Ovary (tissue), 10 donors: ENCODE measurements at places on chromosomes 3 and 15. TPM values are rescaled to one million over a fixed set of nuclear protein-coding genes. Genes with fewer than 3 reads are reported as not detected.

DNA sequence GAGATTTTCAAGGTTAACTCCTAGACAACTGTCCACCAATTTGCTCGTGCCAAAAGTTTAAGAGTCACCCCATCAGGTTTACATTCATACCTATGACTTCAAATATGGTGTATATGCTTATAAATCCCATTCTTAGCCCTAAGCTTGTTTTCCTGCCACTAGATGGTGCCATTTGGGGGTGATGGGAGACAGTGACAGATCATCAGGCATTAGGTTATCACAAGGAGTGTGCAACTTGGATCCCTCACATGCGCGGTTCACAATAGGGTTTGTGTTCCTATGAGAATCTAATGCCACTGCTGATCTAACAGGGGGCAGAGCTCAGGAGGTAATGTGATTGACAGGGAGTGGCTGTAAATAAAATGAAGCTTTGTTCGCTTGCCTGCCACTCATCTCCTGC is 182.7 kb downstream of the CNTN6 start:
- no peak overlapping the region for H3K27ac ChIP-seq
- no peaks in the 10 kb centered on the region for H3K4me1 ChIP-seq
- H3K4me3 ChIP-seq = no peak overlapping the region
- no peaks in the 10 kb centered on the region for H3K27me3 ChIP-seq

DNA sequence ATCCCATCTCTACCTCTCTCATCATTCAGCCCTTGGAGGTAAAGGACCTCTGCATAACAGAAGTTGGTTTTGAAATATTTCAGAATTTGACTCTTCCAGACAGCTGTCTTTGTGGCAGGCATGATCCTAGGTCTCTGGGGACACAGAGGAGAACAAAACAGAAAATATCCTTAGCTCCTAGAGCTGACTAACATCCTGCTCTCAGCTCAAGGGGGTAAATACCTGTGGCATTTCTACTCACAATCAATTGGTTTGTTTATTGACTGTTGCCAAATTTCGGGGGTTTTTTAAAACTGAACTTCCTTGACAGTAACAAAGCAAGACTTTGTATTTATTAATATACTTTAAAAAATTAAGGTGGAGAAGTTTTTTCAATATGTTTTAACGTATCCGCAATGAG is 78.8 kb downstream of the EOMES start:
- no peaks in the 10 kb centered on the region for H3K4me1 ChIP-seq
- no peak overlapping the region for H3K27ac ChIP-seq
- no peak overlapping the region for H3K4me3 ChIP-seq
- no peak for DNase-seq

DNA sequence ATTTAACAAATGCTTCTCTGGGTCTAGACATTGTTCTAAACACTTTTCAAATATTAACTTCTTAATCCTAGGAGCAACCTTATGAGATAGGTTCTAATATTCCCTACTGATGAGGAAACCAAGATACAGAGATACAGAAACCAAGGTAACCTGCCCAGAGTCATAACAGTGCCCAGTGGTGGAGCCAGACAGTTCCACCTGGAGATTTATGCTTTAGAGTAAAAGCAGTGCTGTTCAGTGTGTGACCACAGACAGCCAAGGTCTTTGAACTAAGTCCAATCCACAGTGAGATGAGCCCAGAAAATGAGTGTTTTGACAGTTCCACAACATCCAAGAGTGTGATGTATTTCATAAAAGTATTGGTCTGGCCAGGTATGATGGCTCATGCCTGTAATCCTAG is 105.2 kb upstream of the UMPS start:
- H3K27ac ChIP-seq = no peak overlapping the region
- H3K4me1 ChIP-seq = peaks cover 3% of the 10 kb centered on the region
- no peak overlapping the region for H3K4me3 ChIP-seq

DNA sequence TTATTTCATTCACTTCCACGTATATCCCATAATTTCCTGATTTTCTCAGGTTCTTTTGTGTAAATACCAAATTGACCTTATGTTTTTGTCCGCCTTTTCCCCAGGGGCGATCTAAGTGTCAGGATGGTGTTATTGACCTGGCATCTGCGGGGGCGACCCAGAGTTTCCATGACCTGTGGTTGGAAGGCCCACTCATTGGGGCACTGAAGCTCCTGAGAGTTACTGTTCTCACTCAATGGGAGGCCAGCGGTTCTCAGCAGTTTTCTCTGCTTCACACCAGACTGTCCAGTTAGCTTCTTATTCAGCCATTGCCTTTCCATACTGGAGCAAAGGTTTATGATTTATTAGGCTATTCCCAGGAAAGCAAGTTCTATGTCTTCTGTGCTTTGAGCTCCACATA is 53.3 kb downstream of the B3GALNT1 start:
- no peaks in the 10 kb centered on the region for H3K4me1 ChIP-seq
- no peak for DNase-seq
- no peak overlapping the region for H3K27ac ChIP-seq
- H3K27me3 ChIP-seq = no peaks in the 10 kb centered on the region

GRCh38 chr15:36883713-36884517 is 216.4 kb downstream of the MEIS2 start:
- H3K36me3 ChIP-seq = no peaks in the 10 kb centered on the region
- no peaks in the 10 kb centered on the region for H3K27me3 ChIP-seq
- H3K27ac ChIP-seq = no peak overlapping the region
- DNase-seq = peak; percentile 94

- no peak overlapping the region for H3K4me3 ChIP-seq
- DNase-seq = no peak
- H3K36me3 ChIP-seq = no peaks in the 10 kb centered on the region
- no peaks in the 10 kb centered on the region for H3K4me1 ChIP-seq
- no peaks in the 10 kb centered on the region for H3K27me3 ChIP-seq
These were observed 36.7 kb downstream of the CMTM7 start for GRCh38 chr3:32428092-32429068.

GRCh38 chr3:54574906-54575617 is 352.8 kb downstream of the LRTM1 start:
- H3K4me1 ChIP-seq = no peaks in the 10 kb centered on the region
- no peaks in the 10 kb centered on the region for H3K36me3 ChIP-seq
- no peak overlapping the region for H3K4me3 ChIP-seq
- H3K27ac ChIP-seq = no peak overlapping the region
- H3K27me3 ChIP-seq = no peaks in the 10 kb centered on the region

GRCh38 chr3:114527036-114527644 is 233.3 kb downstream of the TIGIT start:
- no peaks in the 10 kb centered on the region for H3K36me3 ChIP-seq
- no peak overlapping the region for H3K4me3 ChIP-seq
- H3K27me3 ChIP-seq = no peaks in the 10 kb centered on the region
- H3K4me1 ChIP-seq = no peaks in the 10 kb centered on the region
- H3K27ac ChIP-seq = no peak overlapping the region
- DNase-seq = no peak

DNA sequence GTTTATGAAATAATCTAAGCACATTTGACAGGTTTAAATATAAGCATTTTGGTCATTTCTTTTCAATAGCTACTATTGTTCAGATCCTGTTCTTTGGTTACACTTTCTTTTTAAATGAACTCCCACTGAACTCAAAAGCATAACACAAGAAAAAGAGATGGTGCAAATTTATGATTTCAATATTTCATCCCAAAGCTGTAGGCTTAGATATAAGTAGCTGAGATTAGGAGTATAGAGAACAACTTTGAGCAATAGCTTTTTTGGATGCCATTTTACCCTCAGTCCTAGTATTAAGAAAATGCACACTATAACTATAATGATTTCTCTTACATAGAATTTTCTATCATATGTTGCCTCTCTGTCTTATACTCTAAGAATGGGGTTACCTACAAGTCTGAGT is 213.8 kb downstream of the ATP8B4 start:
- DNase-seq = no peak
- H3K27me3 ChIP-seq = no peaks in the 10 kb centered on the region
- H3K36me3 ChIP-seq = no peaks in the 10 kb centered on the region
- H3K4me3 ChIP-seq = no peak overlapping the region
- H3K27ac ChIP-seq = no peak overlapping the region
- peaks cover 9% of the 10 kb centered on the region for H3K4me1 ChIP-seq

DNA sequence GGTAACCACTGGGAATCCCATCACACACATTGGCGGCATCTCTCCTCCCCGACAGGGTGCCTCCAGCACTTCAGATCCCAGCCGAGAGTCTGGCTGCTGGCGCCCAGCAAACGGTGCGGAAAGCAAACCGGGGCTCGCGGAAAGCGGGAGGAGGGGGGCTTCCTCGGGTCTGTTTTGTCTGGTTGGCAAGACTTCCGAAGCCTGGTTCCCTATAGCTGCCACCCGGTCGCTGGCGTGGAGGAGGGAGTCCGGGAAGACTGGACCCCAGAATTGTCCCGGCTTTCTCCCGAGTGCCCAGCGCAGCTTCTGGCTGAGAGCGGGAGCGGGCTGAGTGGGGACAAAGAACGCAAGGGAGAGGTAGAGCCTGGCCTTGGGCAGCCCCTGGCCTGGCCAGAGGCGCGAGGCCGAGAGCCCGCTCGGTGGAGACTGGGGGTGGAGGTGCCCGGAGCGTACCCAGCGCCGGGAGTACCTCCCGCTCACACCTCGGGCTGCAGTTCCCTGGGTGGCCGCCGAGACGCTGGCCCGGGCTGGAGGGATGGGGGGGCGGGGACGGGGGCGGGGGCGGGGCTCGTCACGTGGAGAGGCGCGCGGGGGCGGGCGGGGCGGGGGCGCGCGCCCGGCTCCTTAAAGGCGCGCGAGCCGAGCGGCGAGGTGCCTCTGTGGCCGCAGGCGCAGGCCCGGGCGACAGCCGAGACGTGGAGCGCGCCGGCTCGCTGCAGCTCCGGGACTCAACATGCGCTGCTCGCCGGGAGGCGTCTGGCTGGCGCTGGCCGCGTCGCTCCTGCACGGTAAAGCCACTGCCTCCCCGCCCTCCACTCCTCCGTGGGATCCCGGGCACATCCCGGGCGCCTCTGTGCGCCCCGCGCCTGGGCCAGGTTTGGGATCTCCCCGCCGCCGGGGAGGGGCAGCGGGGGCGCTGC is at the start of gene CHRNA7:
TSS of gene CHRNA7 (plus strand) at position 654 of the 920 bp plus-strand sequence. CDS start at position 734, 80 bp downstream.
- H3K4me1 ChIP-seq = peaks cover 9% of the 10 kb centered on the region
- H3K27ac ChIP-seq = peak within 1 kb of the TSS; percentile 61
- H3K27me3 ChIP-seq = no peaks in the 10 kb centered on the region

- H3K4me1 ChIP-seq = peaks cover 2% of the 10 kb centered on the region
- H3K27me3 ChIP-seq = no peaks in the 10 kb centered on the region
- no peak overlapping the region for H3K4me3 ChIP-seq
- no peaks in the 10 kb centered on the region for H3K36me3 ChIP-seq
- H3K27ac ChIP-seq = no peak overlapping the region
These were observed 38.7 kb upstream of the PTPRG start for GRCh38 chr3:61522626-61523025.

DNA sequence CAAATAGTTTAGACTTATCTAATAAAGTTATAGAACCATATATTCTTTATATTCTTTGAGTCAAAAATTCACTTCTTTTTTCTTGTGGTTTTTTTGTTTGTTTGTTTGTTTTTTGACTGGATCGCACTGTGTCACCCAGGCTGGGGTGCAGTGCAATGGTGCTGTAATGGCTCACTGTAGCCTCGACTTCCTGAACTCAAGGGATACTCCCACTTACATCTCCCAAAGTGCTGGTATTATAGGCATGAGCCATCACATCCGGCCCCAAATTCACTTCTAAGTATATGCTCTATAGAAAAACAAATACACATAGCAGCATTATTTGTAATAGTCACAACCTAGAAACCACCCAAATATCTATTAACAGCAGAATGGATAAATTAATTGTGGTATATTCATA is 13.7 kb upstream of the SLTM start:
- DNase-seq = no peak
- H3K36me3 ChIP-seq = no peaks in the 10 kb centered on the region
- H3K4me1 ChIP-seq = no peaks in the 10 kb centered on the region
- no peak overlapping the region for H3K27ac ChIP-seq
- no peaks in the 10 kb centered on the region for H3K27me3 ChIP-seq

DNA sequence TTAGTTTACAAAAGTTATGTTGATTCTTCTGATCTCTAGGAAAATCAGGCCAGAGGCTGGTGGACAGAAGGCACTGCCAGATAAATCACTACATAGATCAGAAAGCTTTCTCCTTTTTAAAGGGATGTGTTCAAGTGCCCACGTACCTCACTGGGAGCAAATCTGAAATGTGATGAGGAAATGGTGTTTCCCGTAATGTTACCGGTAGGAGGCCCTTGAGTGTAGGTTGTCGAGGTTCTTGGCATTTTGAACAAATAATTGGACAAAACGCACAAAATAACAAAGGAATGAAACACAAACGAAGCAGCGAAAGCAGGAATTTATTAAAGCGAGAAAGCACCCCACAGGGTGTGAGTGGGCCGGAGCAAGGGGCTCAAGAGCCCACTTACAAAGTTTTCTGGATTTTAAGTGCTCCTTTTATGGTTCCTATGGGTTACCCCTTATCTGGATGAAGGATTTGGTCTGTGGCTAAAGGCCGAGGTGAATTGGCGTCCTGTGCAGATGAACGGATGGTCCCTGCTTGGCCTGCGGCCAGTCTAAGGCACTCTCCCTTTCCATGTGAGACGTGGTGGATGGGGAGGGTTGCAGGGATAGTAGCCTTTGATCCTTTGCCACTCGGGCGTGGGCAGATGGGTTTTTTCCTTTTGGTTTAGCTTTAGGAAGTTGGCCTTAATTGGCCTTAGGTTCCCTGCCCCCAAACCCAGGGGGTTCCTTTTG is 1.0 kb downstream of the SNX1 start:
- H3K27ac ChIP-seq = no peak overlapping the region
- H3K36me3 ChIP-seq = no peaks in the 10 kb centered on the region
- DNase-seq = peak; percentile 52
- H3K4me1 ChIP-seq = peaks cover 17% of the 10 kb centered on the region
- H3K27me3 ChIP-seq = no peaks in the 10 kb centered on the region
- peak overlapping the region; percentile 94 for H3K4me3 ChIP-seq

- no peaks in the 10 kb centered on the region for H3K36me3 ChIP-seq
- no peak overlapping the region for H3K27ac ChIP-seq
- H3K27me3 ChIP-seq = no peaks in the 10 kb centered on the region
- no peak for DNase-seq
- H3K4me3 ChIP-seq = no peak overlapping the region
- H3K4me1 ChIP-seq = peaks cover 2% of the 10 kb centered on the region
These were observed 278.3 kb upstream of the NR2F2 start for GRCh38 chr15:96052154-96052553.

GRCh38 chr15:70151462-70151861 is 53.7 kb upstream of the TLE3 start:
- H3K27me3 ChIP-seq = no peaks in the 10 kb centered on the region
- no peak for DNase-seq
- no peak overlapping the region for H3K27ac ChIP-seq
- H3K36me3 ChIP-seq = no peaks in the 10 kb centered on the region

- H3K4me3 ChIP-seq = no peak overlapping the region
- H3K4me1 ChIP-seq = no peaks in the 10 kb centered on the region
- H3K36me3 ChIP-seq = no peaks in the 10 kb centered on the region
- no peaks in the 10 kb centered on the region for H3K27me3 ChIP-seq
- DNase-seq = no peak
These were observed 95.1 kb downstream of the RPL39L start for GRCh38 chr3:187044206-187044605.

MCTP2 gene
- total RNA-seq = 0.71 TPM

TMEM212 gene
- total RNA-seq = 1.4 TPM

ZNF502 gene
- total RNA-seq = 7.8 TPM

CAND2 gene
- total RNA-seq = 17.6 TPM

ROBO1 gene
- 29.0 TPM for total RNA-seq

AADACL2 gene
- not detected for total RNA-seq
